CD4-positive, CD25-positive, alpha-beta regulatory T cell (primary cell): ENCODE measurements at places on chromosomes 3 and 15.

GRCh38 chr15:57391537-57391936, 15.2 kb downstream of the CGNL1 start:
- no peak for DNase-seq

DNA sequence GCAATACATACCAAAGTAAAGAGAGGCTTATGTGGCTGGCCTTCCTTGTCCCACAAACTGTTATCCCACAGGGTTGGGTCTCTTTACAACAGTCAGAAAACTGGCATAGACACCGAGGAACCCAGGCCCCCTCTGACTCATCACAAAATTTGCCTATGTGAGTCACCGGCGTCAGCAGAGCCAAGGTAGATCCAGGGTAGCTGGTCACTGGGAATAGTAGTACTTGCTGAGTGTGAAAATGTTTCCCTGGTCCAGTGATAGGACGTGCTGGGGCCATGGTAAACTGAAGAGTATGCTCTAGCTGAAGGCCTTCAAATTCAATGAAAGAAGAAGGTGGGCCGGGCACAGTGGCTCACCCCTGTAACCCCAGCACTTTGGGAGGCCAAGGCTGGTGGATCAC, 27.1 kb upstream of the SKIL start:
- no peak for DNase-seq

DNA sequence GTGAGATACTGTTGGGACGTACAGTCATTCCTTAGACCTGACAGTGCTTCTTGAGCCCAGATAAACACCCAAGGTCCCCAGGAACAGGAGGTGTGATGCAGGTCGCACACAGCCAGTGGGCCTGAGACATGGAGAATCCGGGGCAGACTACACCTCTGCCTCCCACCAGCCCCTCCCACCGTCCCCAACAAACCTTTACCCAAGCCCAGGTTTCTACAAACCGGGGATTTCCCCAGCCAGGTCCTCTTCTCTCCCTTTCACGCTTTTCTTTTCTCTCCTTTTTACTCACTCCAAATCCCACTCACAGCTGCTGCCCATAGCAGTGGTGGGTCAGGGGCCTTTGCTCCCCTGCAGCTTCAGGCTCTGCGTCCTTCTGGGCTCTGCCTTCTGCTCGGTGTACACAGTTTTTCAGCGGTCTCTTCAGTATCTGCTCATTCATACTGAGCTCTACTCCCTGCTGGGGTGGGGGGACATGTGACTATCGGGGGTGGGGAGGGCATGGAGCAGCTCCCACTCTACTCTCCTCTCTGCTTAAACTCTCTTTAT, 4.8 kb upstream of the PCSK6 start:
- DNase-seq, result no peak

- no peak for DNase-seq
These were observed 238.7 kb downstream of the XXYLT1 start for GRCh38 chr3:195032106-195032759.

DNA sequence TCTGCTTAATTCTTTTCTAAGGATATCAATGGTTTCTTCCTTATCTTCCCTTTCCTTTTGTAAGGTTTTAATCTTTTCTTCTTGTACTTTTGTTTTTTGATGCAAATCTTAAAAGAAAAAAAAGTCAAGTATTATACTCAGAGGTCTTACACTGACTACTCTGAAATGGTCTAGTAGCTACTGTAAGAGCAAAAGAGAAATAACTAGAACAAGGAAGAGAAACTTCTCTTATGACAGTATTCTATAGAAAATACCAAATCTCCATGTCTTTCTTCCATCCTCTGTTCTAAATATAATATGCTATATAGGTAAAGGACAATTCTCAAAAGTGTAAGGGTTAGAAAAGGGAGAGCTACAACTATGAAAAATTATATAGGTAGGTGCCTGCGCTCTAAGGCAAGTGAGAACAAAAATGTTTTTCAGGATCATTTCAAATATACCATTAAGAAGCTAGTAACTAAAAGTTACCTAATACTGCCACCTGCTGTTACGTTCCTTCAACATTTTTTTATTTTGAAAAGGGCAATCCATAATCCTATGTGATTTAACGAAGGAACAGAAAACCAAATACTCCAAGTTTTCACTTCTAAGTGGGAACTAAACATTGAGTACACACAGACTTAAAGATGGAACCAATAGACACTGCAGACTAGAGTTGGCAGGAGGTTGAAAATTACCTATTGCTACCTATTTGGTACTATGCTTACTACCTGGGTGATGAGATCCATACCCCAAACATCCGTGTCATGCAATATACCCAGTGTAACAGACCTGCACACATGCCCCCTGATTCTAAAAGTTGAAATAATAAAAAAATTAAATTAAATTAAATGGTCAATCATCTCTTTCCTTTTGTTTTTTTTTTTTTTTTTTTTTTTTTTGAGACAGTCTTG, 36.7 kb downstream of the CIP2A start:
- peak; percentile 50 for DNase-seq

DNA sequence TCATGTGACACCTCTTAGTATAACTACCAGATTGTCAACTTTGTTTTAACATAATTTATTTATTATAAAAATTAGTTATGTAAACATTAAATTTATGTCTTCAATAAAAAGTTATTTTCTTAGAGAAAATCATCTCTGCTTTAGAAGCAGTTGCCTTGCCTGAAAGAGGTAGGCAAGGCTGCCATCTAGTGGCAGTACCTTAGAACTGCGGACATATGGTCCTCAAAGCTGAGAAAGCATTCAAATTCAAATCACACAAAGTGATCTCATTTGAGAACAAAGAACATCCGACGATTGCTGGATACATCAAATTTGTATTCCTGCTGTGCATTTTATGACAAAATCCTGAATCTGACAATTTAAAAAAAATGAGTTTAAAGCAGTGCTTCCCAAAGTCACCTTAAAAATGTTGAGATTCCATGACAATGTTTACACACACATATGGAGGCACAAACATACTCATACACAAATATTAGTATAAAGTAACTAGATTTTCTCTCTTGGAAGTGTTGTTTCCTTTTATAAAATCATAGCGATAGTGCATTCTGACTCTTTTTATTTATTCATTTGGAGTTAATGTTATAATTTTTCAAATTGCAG, 617.4 kb downstream of the CADM2 start:
- DNase-seq, result peak; percentile 28

DNA sequence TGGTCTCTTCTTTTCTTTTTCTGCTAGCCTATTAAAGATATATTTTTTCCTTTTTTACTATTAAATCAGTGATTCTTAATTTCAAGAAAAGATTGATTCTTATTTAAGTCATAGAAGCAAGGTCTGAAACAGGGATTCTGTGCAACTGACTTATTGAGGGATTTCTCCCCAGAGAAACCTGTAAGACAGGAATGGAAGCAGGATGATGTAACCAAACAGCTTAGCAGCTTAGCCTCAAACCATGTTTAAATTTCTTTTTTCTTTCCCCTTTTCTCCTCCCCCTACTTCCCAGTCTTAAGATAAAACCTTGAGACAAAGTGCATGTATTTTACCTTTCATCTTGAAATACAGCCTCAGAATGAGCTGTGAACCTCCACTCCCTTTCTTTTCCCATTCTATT, 322.8 kb downstream of the NEK10 start:
- no peak for DNase-seq

- no peak for DNase-seq
These were observed 34.7 kb downstream of the ANXA2 start for GRCh38 chr15:60363087-60363549.

GRCh38 chr3:61648481-61648880, 87.1 kb downstream of the PTPRG start:
- no peak for DNase-seq

GRCh38 chr3:141129541-141130011, 78.4 kb downstream of the SPSB4 start:
- DNase-seq, result no peak

GRCh38 chr3:120640231-120640630, 41.8 kb downstream of the HGD start:
- no peak for DNase-seq

DNA sequence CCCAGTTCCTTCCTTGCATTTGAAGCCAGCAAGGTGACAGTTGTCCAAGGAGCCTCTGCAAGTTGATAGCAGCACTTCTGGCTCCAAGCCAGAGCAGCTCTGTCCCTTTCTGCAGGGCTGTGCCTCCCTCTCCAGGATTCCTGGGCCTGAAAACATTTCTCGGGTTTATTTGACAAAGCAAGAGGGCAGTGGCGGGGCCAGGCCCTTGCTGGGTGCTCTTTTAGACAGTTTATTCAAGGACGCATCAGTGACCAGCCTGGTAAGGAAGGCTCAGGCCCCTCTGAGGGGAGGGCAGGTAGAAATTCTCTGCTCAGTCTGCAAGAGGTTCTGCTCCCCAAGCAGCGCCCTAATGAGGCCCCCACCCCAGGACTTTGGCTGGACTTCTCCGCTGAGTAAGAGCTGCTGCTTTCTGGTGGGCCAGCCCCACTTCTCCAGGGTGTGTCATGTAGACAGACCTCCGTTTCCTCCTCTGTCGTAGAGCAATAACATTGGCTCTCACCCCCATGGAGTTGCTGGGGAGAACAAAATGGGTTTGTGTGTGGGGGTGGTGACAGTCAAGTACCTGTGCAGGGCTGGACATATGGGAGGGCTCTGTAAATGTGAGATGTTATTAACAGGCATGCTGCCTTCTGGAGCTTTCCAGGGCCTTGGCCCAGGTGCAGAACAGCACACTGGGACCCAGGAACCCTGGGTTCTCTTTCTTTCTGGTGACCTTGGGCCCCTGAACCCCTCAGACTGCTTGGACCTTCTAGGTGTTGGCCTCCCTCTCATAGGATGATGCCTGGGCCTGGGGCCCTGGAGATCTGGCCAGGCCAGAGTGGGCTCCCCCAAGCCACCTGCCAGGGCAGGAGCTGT, 146.2 kb upstream of the TLE3 start:
- DNase-seq, result no peak
